ENCODE measurements at places on chromosomes 7 and 10. TPM values are rescaled to one million over a fixed set of nuclear protein-coding genes. Genes with fewer than 3 reads are reported as not detected.

Gene KIAA1549
- total RNA-seq: 11.1 TPM

Gene LRRC18
- total RNA-seq: not detected

Gene LIPM
- not detected for total RNA-seq

Gene SLC26A3
- not detected for total RNA-seq

Gene WDR86
- total RNA-seq: 2.5 TPM

Gene UTF1
- total RNA-seq: 0.18 TPM

Gene SRRM3
- 2.7 TPM for total RNA-seq

Gene CHCHD1
- total RNA-seq: 24.0 TPM

Gene PNLIPRP3
- total RNA-seq: not detected

Gene GJD4
- total RNA-seq: not detected

Gene RGR
- not detected for total RNA-seq

Gene SPOCK2
- total RNA-seq: 1.4 TPM

Gene GRB10
- 81.9 TPM for total RNA-seq

Gene ANKRD30A
- not detected for total RNA-seq

Gene OR6V1
- total RNA-seq: not detected

Gene FOXI2
- not detected for total RNA-seq

Gene CYTH3
- 29.3 TPM for total RNA-seq

Gene CPED1
- total RNA-seq: 6.1 TPM

Gene HOXA3
- total RNA-seq: not detected

Gene OPALIN
- total RNA-seq: not detected

Gene OR13A1
- total RNA-seq: not detected

Gene FAM24B
- 1.9 TPM for total RNA-seq

Gene HHEX
- total RNA-seq: not detected

Gene FAM180A
- not detected for total RNA-seq

Gene MTPN
- total RNA-seq: 183 TPM

Gene TMEM140
- 0.27 TPM for total RNA-seq

Gene RSPH10B
- 0.12 TPM for total RNA-seq

Gene OPN1SW
- total RNA-seq: not detected

Gene NPM3
- 40.7 TPM for total RNA-seq

Gene IL2RA
- not detected for total RNA-seq

Gene CCL24
- total RNA-seq: not detected

Gene PRSS1
- total RNA-seq: not detected

Gene PROSER2
- 12.1 TPM for total RNA-seq

Gene ASB15
- not detected for total RNA-seq

Gene RARRES2
- total RNA-seq: 19.4 TPM

Gene PRKAR2B
- total RNA-seq: 7.6 TPM

Gene PPP1R9A
- 5.1 TPM for total RNA-seq

Gene EBLN1
- not detected for total RNA-seq

Gene ARMC3
- total RNA-seq: 0.23 TPM

Gene SEMA4G
- 5.9 TPM for total RNA-seq

Gene CD36
- total RNA-seq: 2.6 TPM

Gene FAM25A
- not detected for total RNA-seq

Gene GTF2I
- total RNA-seq: 168 TPM

Data from astrocyte (in vitro differentiated cells and primary cell).